ENCODE measurements at places on chromosomes 5 and 9.
A peak's percentile ranks its signal among the peaks of the same experiment; 100 is the strongest.

- no peak for DNase-seq
Observed at GRCh38 chr5:139740992-139741672, 54.5 kb upstream of the PSD2 start.

DNA sequence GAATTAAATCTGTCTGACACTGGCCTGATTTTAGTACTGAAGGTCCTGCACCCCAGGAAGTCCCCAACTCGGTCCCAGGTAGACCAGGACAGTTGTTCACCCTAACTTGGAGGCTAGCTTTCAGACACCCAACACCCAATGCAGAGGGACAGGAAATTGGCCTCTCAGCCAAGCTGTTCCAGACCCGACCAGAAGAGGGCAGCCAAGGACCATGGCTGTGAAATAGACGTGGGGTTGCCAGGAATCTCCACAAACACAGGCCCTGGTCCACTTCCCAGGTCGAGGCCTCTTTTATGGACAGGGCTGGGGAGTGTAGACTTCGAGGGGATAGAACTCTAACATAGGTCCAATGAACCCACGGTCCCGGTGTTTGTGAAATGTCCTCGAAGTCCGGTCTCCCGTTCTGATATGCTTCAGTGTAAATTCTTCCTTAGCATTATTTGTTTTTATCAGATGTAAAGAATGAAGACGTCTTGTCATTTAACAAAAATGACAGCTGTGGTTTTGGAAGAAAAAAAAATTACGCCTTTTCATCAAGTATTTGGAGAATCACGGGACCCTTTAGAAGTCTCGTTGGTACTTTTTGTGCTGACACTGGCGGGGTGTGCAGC, 260.3 kb upstream of the ADAMTS16 start:
- DNase-seq, result peak; percentile 57

DNA sequence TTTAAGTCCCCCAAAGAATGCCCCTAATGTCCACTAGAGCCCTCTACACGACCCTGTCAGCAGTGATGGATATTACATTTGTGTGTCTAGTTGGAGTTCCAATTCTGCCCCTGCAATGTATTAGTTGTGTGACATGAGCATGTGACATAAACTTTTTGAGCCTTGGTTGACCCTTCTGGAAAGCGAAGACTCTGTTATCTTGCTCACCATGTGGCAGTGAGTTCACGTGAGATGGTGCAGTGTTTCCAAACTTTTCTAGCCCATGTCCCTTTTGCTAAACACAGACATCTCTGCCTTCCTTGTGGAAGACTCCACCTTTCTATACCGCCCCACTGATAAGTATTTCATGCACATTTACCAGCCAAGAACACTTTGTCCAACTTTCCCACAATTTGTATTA, 87.0 kb upstream of the BOD1 start:
- DNase-seq, result no peak

DNA sequence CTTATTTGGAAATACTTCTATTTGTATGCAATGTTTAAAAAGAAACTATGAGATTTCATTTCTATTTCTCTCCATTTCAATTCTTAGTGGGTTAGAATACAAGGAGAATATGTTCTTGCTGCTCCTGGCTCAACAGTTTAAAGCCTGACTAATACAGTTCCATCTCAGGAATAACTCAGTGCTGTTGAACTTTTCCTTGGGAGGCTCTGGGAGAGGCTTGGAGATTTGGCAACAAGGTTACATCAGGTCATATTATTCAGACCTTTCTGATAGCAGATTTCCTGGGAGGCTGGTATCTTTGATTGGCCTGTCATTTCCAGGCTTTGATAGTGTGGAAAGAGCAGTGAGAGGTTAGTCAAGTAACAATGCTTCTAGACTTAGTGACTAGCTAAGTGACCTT, 481.7 kb upstream of the KLF4 start:
- DNase-seq, result no peak

DNA sequence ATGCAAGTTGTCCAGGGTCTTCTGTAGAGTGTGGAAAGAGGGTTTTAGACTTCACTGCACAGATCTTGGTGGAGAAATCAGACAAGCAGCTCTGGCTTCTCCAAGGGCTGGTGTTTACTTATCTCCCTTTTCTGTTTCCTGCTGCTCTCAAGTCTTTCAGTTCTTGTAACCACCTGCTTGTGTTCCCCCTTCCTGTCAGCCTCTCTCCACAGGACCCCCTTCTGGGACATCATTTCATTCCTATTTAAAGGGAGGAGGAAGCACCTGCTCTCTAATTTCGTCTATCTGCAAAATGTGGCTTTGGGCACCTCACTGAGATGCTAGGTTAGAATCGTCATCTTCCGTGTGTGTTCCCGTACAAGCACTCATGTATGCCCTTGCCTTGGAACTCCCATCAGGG, 636.2 kb downstream of the MTRR start:
- no peak for DNase-seq

DNA sequence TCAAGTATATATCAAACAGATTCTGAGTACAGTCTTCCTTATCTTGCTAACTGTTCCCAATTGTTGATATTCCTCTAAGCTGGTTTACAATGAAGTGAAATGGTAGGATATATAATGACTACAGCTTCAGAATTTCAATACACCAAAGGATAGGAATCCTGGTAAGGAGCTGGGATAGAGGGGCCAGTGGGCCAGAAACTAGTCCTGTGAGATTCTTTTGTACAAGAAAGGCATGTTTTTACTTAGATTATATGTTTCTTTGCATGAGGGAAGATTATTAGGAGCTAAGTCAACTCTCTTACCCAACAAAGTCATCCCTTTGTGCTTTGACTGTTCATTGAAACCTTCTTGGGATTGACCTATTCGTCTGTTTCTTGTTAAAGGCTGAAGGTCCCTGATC, 435.7 kb downstream of the PLK2 start:
- no peak for DNase-seq

GRCh38 chr5:158499892-158500418, 599.8 kb downstream of the EBF1 start:
- DNase-seq, result no peak

GRCh38 chr5:148020257-148020988, 43.4 kb upstream of the SPINK5 start:
- no peak for DNase-seq

GRCh38 chr5:67799732-67800234, 415.8 kb upstream of the PIK3R1 start:
- DNase-seq, result no peak

GRCh38 chr9:98401140-98402018, 145.9 kb upstream of the TBC1D2 start:
- DNase-seq, result no peak

DNA sequence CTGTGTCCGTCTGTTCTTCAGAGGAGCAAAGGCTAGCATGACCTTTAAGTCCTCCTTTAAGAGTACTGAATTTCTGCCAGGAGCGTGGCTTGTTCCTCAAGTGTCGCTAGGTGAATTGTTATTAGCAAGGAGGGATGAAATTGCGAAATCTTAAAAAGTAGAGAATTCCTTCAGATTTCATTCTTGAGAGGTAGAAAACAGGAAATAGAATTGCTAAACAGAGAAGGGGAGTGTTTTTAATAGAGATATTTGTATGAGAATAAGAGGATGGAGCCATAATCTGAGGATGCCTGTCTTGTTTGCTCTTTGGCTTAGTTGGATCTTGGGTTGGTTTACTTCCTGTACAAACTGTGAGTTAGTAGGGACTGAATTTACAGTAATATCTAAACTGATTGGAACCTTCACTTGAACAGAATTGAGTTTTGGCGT, 39.2 kb downstream of the EXOSC2 start:
- no peak for DNase-seq

DNA sequence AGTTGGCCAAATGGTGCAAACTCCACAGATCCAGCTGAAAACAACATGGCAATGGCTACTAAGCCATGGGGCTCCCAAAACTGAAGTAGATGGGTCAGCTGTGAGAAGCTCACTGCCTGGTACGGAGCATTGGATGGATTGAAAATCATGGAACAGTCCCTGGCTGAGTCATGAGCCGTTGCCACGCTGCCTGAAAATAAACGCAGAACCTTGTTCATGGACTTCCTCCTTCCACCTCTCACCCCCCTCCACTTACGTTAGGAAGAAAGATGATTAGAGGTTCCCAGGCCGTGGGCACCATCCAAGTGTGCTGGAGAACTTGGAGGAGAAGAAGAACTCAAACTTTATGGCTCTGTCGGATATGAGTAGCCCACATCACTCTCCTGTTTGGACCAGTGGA, 6.8 kb upstream of the DIPK1B start:
- peak; percentile 75 for DNase-seq

DNA sequence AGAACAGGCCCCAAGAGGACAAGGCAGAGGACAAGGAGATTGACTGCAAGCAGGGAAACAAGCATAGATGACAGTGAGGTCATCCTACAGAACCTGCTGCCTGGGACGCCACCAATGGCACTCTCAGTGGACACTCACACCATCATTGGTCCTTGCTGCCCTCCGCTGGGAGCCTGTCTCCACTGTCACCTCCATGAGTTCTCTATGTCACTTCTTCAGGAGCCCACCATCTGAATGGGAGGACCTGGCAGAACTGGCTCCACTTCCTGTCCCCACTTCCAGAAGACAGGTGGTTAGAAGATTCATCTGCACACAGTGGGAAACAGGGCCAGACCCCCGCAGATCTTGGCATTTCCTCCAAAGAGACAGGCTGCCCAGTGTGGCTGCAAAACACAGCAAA, 188.9 kb downstream of the HSD17B3 start:
- DNase-seq, result no peak

GRCh38 chr5:142611154-142611553, 74.7 kb downstream of the FGF1 start:
- no peak for DNase-seq

Measured in HL-60 (cell line).